ENCODE measurements at places on chromosomes 1 and 21. TPM values are rescaled to one million over a fixed set of nuclear protein-coding genes. Genes with fewer than 3 reads are reported as not detected.

DNA sequence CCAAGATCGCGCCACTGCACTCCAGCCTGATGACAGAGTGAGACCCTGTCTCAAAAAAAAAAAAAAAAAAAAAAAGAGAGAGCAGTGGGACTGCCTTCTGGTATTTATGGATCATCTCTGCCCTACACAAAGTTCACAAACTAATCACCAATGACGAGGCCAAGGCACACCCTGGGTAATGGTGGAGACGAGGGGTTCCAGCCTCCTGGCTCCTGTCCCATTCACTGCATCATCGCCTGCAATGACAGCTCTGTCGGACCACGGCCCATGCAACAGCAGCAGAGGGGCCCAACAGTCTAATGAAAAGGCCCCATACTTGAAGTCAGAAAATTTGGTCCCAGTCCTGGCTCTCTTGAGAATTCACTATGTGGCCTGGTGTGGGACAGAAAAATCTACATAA is 2.9 kb upstream of the BTG2 start:
- no peak for DNase-seq

DNA sequence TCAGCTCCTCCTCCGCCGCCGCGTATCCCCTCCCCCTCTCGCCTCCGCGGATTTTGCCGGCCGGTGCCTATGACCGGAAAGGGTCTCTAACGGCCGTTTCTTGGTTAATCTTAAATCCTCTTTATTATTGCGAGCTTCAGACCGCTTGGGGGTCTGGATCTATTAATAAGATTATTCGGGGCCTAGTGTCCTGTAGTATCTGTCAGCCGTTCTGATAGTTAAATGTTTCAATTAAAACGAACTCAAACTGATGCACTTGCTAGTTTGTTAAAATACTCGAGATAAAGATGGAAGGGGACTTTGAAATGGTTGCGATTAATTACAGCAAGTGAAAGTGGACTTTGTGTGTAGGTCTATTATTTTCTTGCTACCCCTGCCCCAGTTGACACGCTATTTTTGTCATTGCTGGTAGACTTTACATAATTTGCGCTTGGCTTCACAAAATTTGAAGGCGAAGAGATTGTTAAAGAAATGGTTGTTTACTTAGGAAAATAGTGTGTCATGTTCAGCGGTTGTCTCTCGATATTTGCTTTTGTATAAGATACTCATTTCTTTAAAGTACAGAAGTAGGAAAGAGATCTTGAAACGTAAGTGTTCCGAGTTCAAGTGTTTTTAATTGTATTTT is 779 bp downstream of the SON start:
- peak; percentile 71 for DNase-seq

DNA sequence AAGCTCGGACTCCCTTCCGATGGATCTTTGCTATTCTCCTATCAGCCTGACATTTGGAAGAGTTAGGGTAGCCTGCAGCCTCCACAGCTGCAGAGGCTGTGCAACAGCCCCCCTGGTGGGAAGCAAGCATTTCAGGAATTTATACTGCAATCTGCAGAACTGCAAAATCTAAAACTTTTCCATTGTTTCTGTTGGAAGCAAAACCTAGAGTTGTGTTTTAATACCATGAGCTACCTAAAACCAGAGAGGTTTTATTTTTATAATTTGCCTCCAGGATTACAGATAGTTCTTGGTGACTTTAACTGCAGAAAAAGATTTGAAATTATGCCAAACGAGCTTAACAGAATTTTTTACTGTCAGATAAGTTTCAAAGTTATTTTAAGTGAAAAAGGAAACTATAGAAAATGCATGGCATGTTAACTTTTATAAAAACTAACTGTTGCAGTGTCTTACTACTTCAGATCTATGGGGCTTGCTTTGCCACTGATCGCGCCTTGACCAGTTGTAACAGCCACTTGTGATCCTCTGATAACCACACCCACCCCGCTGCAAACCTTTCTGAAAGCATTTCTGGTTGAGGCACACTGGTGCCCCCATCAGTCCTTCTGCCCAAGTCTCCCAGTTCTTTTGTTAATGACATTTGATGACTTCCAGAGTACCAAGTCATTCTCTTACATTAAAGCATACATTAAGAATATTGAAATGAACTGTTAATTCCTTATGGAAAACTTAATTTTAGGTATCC is 64.8 kb downstream of the PRDM2 start:
- DNase-seq: no peak

GRCh38 chr1:207966521-207966920 is 55.6 kb upstream of the CD34 start:
- no peak for DNase-seq

GRCh38 chr1:201510734-201511133 is 3.8 kb upstream of the CSRP1 start:
- DNase-seq: no peak

DNA sequence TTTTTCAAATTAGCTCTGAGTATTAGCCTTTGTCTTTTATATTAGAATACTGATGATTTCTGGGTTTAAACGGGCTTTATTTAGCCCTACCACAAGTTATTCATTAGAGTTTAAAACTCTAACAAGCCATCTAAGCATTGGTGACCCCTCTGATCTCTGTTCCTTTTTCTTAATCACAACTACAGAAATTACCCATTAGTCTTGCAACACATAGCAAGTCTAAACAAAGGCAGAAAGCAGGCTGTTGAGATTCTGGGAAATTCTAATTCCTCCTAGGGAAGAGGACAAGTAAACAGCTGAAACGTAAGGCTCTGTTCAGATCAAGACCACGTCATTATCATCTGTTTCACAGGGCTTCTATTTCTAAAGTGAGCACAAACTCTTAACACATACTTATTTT is 491.2 kb upstream of the ZRANB2 start:
- DNase-seq: no peak

DNA sequence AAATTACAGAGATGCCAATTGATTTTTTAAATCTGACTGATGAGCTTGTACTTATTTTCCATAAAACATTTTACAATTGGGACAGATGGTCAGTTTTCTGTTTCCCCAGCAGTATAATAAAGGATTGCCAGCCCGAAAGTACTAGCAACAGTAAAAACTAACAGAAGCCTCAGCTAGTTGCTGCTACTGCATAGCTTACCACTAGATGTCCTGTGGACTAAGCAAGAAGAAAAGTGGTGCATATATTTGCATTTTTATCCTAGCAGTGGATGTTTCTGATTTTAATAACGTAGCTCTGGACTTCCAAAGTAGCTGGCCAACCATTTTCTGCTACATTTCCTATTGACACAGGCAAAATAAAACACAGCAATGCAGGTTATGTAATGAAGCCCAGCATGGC is 241.5 kb downstream of the BARHL2 start:
- no peak for DNase-seq

DNA sequence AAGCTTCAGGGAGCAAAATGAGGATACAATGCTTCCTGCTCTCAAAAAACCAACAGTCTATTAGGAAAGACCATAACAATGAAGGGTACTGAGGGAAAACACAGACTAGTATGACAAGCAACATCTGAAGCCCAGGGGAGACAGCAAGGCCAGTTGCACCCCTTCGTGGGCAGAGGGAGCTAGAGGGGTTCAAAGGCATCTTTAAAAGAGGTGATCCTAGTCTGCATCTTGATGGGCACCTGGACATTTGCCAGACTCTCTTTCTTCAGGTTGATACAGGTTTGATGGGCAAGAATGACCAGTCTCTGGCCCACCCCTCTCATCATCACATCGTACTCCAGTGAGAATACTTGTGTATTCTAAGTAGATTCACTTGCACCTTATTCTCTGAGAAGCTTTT is 177.7 kb downstream of the VAV3 start:
- no peak for DNase-seq

GRCh38 chr1:246064891-246065290 is 442.2 kb downstream of the SMYD3 start:
- DNase-seq: no peak

- no peak for DNase-seq
Measured at GRCh38 chr21:28828981-28829380, 163.7 kb downstream of the LTN1 start.

The PLA2G2A gene
- 2.7 TPM for total RNA-seq

The NR5A2 gene
- total RNA-seq: 5.0 TPM

The ADAMTS1 gene
- 134 TPM for total RNA-seq

Measured in uterus (tissue), 4 donors.